ENCODE measurements at places on chromosomes 2 and 18.

DNA sequence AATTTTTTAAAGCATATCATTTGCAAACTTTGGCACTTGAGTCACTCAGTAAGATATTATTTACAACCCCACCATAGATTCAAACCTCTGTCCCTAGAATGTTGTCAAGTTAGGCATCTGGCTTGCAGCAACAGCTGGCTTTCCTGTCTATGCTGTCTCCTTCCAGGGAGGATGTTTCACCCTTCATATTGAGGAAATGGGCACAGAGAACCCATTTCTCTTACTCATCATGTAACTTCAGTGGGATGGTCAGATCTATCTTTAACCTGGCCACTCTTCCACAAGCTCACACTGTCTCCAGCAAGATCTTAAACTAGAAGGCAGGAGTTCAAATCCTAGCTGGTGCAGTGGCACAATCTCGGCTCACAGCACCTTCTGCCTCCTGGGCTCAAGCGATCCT is 15.8 kb downstream of the LCT start:
- DNase-seq = no peak

- DNase-seq = no peak
Observed at GRCh38 chr2:64615192-64615763, 38.4 kb downstream of the SERTAD2 start.

DNA sequence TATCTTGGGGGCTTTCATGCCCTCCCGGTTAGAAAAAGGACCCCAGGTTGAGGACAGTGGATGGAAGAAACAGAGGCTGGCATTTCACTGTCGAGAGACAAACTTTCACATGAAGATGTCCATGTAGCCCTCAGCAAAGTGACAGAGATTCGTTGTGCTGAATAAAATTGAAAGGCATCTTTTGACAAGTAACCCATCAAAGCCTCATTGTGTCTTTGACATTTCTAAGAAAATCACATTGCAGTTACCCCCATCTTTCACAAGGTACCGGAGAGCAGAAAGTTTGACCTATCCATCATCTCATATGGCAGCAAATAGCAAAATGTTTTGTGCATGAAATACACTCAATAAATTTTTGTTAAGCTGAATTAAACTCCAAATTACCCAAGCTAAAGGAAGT is 2.0 kb upstream of the MBP start:
- DNase-seq = no peak

GRCh38 chr18:60188958-60189357 is 183.6 kb downstream of the MC4R start:
- no peak for DNase-seq

- DNase-seq = no peak
Observed at GRCh38 chr2:241816431-241817121, 7.6 kb downstream of the NEU4 start.

- no peak for DNase-seq
Observed at GRCh38 chr2:152406119-152406835, 71.3 kb downstream of the FMNL2 start.

GRCh38 chr2:198546122-198546521 is 741.7 kb downstream of the PLCL1 start:
- no peak for DNase-seq

DNA sequence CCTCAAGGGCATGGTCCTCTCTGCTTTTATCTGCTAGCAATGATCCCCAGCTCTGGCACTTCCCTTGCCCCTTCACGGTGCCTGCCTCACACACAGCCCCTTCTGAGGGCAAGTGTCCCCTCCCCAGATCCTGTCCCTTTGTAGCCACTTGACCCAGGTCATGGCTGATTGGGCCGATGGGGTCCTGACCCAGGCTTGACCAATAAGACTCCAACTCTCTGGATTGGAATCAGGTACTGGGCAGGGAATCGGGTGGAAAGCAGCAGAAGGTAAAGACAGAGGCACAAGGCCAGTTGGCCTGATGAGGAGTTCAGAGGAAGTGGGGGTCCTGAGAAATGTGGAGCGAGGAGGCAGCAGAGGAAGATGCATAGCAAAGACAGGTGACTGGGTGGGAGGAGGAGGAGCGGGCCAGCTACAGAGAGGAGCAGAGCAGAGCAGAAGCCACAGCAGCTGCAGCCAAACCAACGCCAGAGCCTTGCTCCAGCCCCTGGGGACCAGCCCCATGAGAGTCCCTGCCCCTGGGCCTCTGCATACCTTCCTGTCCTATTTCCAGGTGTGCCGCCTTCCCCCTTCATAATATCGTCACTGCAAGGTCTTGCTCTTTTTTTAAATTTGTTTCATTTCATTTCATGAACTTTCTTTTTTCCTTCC is 39.1 kb downstream of the CAPN13 start:
- DNase-seq = no peak

- DNase-seq = no peak
Observed at GRCh38 chr18:38801640-38802039, 1236.0 kb upstream of the CELF4 start.

- no peak for DNase-seq
Observed at GRCh38 chr2:60839126-60839813, 42.1 kb upstream of the REL start.

DNA sequence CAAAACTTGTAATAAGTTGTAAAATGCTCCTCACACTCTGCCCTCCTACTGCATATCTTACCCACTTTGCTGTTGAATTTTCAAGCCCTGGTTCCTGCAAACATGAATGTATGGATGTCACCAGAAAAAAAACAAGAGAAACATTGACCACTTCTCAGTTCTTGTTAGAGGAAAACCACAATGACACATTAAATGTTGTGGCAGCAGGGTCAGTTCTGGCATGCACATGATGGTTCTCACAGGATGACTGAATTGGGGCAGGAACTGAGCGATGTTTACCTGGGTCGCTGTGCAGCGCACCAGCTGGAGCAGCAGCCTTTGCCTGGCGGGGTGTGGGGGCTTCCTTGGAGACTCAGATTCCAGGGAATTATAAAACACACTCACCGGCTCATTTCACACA is 14.0 kb upstream of the PRKCE start:
- no peak for DNase-seq

- DNase-seq = no peak
Observed at GRCh38 chr2:133352719-133353118, 215.5 kb downstream of the NCKAP5 start.

- no peak for DNase-seq
Observed at GRCh38 chr2:239930871-239931771, 94.0 kb downstream of the NDUFA10 start.

- DNase-seq = no peak
Observed at GRCh38 chr2:236483102-236483501, 86.5 kb upstream of the ACKR3 start.

- DNase-seq = no peak
Observed at GRCh38 chr2:138121666-138122661, 157.7 kb downstream of the HNMT start.

DNA sequence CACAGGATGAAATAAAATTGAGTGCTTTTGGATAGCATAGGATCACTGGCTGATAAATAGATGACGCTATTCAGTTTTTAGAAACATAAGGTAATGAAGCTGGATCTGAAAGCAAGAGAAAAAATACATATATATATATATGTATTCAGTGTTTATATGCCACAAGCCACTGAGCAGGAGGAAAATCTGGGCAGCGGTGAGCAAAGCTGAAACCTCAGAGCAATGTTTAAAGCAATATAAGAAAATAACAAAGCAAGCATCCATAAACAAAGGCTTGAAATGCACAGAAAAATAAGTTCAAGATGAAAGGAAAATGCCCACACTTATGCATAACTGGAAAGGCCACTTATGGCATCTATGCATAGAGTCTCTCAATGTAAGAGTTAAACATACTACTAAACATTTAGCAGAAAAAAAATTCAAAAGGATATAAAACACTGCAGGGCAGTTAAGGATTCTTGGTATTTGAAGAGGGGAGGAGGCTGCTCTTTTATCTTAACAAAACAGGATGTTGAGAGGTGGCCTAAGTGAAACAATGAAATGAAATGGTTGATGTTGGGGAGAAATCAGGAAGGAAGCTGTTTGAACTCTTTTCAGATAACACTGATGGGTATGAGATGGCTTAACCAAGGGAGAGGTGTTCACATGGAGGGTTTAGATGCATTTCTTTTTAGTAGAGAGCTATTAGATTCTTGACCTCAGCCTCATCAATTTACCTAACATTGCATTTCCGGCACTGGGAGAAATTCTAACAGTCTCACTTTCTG is 129.1 kb downstream of the ARHGAP15 start:
- no peak for DNase-seq

DNA sequence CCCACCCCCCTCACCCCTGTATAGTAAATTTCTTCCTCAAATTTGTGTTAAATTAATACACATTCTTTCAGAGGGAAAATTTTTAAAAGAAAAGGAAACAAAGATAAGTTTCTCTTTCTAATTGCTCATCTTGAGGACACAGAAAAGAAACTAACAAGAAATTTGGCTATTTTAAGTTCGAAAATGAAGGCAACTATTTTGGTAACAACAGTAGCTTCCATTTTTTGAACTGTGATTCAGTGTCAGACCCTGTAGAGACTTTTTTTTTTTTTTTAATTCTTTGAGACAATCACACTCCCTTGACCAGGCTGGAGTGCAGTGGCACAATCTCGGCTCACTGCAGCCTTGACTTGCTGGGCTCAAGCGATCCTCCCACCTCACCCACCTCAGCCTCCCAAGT is 194.9 kb downstream of the SS18 start:
- DNase-seq = no peak

DNA sequence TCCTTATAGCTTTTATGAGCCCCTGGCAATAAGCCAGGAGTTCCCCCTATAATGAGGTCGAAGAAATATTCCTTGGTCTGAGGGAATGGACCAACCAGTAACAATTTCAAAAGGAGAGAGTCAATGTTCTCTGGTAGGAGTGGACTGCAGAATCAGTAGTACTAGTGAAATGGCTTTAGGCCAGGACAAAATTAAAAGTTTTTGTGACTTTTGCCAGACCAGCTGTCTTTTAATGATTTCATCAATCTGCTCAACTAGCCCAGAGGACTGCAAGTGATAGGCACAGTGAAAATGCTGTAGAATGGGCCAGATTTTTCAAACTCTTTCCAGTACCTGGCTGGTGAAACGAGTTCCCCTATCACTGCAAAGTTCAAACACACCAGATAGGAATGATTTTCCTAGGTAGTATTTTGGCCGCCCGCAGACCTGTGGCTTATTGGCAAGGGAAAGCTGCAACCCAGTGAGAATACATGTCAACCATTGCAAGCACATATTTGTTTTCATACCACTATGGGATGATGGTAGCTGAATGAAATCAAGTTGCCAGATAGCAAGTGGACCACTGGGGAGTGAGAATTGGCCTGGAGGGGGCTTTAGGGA is 45.5 kb downstream of the CERS6 start:
- DNase-seq = no peak

DNA sequence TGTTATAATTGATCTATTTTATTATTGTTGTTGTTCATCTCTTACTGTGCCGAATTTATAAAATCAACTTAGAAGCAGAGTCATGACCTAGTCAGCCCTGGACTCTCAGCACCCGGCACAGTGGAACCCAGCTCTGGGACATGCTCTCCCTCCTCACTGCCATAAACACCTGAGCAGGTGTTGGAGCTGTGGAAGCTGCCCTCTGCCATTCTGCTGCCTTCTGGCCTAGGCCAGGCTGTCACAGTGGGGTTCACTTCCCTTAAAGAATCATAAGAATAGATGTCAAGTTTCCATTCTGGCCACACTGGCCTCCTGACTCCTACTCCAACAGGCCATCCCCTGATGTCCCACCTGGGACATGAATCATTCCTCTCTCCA is 192.2 kb downstream of the ZFP36L2 start:
- no peak for DNase-seq
